ENCODE measurements at places on chromosomes 16 and 17. TPM values are rescaled to one million over a fixed set of nuclear protein-coding genes. Genes with fewer than 3 reads are reported as not detected.

Gene WNT9B
- total RNA-seq, result not detected

Gene SRSF1
- total RNA-seq, result 368 TPM

Gene TMEM92
- 0.34 TPM for total RNA-seq

Gene NPB
- total RNA-seq, result 0.32 TPM

Gene FXR2
- 40.1 TPM for total RNA-seq

Gene STX1B
- total RNA-seq, result 1.5 TPM

Gene DHRS11
- total RNA-seq, result 6.1 TPM

Gene SCGB1C2
- not detected for total RNA-seq

Gene CYB561
- 13.1 TPM for total RNA-seq

Gene ATP6V0C
- total RNA-seq, result 113 TPM

Gene TAF1C
- total RNA-seq, result 57.4 TPM

Gene RAB37
- 50.4 TPM for total RNA-seq

Gene ABCC11
- total RNA-seq, result not detected

Gene FOXL1
- not detected for total RNA-seq

Gene TP53TG3E
- total RNA-seq, result not detected

Gene TNK1
- 1.1 TPM for total RNA-seq

Gene SPNS2
- 0.24 TPM for total RNA-seq

Gene PABPN1L
- total RNA-seq, result not detected

Gene KRTAP9-1
- total RNA-seq, result not detected

Gene ST6GALNAC2
- not detected for total RNA-seq

Gene RHBDL1
- 0.98 TPM for total RNA-seq

Gene ABCC12
- not detected for total RNA-seq

Gene OR1A1
- not detected for total RNA-seq

Gene NPIPB9
- 5.2 TPM for total RNA-seq

Gene KRT14
- total RNA-seq, result not detected

Gene MEAK7
- total RNA-seq, result 33.9 TPM

Gene EVI2B
- total RNA-seq, result 54.8 TPM

Gene GLG1
- 116 TPM for total RNA-seq

Gene IL21R
- 72.3 TPM for total RNA-seq

Gene NR1D1
- 3.7 TPM for total RNA-seq

Gene CACNB1
- total RNA-seq, result 25.7 TPM

Gene PROCA1
- 7.1 TPM for total RNA-seq

Gene KAT2A
- total RNA-seq, result 38.9 TPM

Gene HID1
- total RNA-seq, result 1.2 TPM

Gene HOXB1
- not detected for total RNA-seq

Gene ATP2A1
- 1.4 TPM for total RNA-seq

Gene OTOA
- total RNA-seq, result 0.05 TPM

Gene HEATR9
- 0.56 TPM for total RNA-seq

Gene FNDC8
- not detected for total RNA-seq

Gene CYBC1
- 362 TPM for total RNA-seq

Gene HASPIN
- 26.9 TPM for total RNA-seq

Gene CA7
- total RNA-seq, result not detected

Gene MEIOC
- 0.07 TPM for total RNA-seq

Gene SLC12A3
- total RNA-seq, result not detected

Gene RPRML
- total RNA-seq, result not detected

Gene TBC1D3E
- total RNA-seq, result not detected

Gene GDPD1
- total RNA-seq, result 2.1 TPM

Gene SEZ6
- total RNA-seq, result not detected

Gene SLC2A4
- not detected for total RNA-seq

Gene KRTAP2-2
- not detected for total RNA-seq

Gene SKAP1
- 84.4 TPM for total RNA-seq

Gene TBX21
- total RNA-seq, result 49.2 TPM

Gene ABCC6
- total RNA-seq, result 0.07 TPM

Measured in T-helper 1 cell treated with Interleukin-12 subunit alpha and Interleukin-12 subunit beta and Interleukin-4 antibody, amounts not matched to agents 30 ng/mL and 1 ng/mL, for 36 hours (primary cell).